Activated naive CD4-positive, alpha-beta T cell treated with anti-CD3 and anti-CD28 coated beads, Interleukin-2, amount 50 U/mL, for 72 hours (primary cell): ENCODE measurements at places on chromosomes 1 and 21. TPM values are rescaled to one million over a fixed set of nuclear protein-coding genes. Genes with fewer than 3 reads are reported as not detected.

- no peak for DNase-seq
These were observed 13.2 kb downstream of the ERRFI1 start for GRCh38 chr1:8012955-8013354.

DNA sequence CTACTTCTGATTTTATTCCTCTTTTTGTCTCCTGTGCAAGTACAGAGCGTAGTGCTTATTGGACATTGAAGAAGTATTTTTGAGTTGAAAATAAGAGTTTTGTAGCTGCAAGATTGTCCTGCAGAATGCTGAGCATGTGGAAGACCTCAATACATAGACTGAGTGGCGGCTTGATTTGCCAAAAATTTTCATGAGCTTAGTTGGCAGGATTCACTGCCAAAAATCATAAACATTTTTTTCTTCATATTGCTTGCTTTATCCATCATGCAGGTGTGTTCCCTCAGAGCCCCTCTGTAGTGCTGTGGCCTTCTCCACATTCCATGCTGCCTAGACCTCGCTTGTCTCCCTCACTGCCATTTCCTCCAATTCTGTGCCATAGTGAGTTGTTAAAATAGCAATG, 100.1 kb downstream of the DUSP10 start:
- no peak for DNase-seq

DNA sequence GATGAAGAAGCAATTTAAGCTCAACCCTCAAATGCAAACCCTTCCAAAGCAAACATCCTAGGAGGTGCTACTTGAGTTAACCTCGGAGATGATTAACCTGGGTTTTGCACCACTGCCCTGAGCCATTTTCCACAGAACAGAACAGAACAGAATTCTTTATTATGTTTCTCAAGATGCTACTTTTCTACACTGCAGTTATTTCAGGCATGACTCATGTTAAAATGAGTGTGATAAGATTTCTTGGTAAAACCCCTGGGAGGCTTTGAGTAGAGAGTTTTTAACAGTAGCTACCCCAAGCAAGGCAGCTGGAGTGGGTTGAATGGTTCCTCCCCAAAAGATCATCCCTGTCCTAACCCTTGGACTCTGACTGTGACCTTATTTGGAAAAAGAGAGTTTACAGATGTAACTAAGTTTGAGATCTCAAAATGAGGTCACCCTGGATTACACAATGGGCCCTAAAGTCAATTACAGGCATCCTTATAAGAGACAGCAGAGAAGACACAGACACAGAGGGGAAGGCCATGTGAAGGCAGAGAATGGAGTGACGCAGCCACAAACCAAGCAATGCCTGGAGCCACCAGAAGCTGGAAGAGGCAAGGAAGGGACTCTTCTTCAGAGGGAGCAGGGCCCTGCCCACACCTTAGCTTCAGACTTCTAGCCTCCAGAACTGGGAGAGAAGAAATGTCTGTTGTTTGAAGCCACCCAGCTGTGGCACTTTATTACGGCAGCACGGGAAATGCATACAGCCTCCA, 153.4 kb downstream of the ETS2 start:
- no peak for DNase-seq

ETV3 gene
- 49.3 TPM for total RNA-seq

DIRAS3 gene
- total RNA-seq, result not detected
